ENCODE measurements at places on chromosomes 1 and 21. TPM values are rescaled to one million over a fixed set of nuclear protein-coding genes. Genes with fewer than 3 reads are reported as not detected.

KDM1A gene
- 90.3 TPM for total RNA-seq

SLC45A1 gene
- total RNA-seq = 7.2 TPM

TRIM45 gene
- total RNA-seq = 1.2 TPM

AVPR1B gene
- not detected for total RNA-seq

C1QC gene
- total RNA-seq = not detected

CFAP74 gene
- not detected for total RNA-seq

MMEL1 gene
- total RNA-seq = not detected

CASZ1 gene
- total RNA-seq = 2.1 TPM

VHLL gene
- not detected for total RNA-seq

CAPN8 gene
- total RNA-seq = 1.8 TPM

MROH9 gene
- total RNA-seq = not detected

DNAH14 gene
- total RNA-seq = 15.3 TPM

KRTAP19-1 gene
- total RNA-seq = not detected

LAMB3 gene
- total RNA-seq = 18.6 TPM

DYNLT5 gene
- total RNA-seq = not detected

AGTRAP gene
- 100 TPM for total RNA-seq

LINGO4 gene
- total RNA-seq = not detected

CLK2 gene
- 25.4 TPM for total RNA-seq

PDE9A gene
- total RNA-seq = 1.2 TPM

S100A5 gene
- 0.80 TPM for total RNA-seq

MAP3K6 gene
- 14.9 TPM for total RNA-seq

TTLL7 gene
- 3.2 TPM for total RNA-seq

G0S2 gene
- total RNA-seq = 4.3 TPM

SH3D21 gene
- total RNA-seq = 2.1 TPM

RGS1 gene
- total RNA-seq = not detected

MIXL1 gene
- not detected for total RNA-seq

CENPF gene
- total RNA-seq = 68.0 TPM

MYCL gene
- 1.1 TPM for total RNA-seq

S100A9 gene
- 0.46 TPM for total RNA-seq

OR14K1 gene
- not detected for total RNA-seq

All from A549 treated with Hydrocortisone at 1 μM for 4 hours (cell line).